ENCODE measurements at places on chromosomes 5 and 9.
A peak's percentile ranks its signal among the peaks of the same experiment; 100 is the strongest.

DNA sequence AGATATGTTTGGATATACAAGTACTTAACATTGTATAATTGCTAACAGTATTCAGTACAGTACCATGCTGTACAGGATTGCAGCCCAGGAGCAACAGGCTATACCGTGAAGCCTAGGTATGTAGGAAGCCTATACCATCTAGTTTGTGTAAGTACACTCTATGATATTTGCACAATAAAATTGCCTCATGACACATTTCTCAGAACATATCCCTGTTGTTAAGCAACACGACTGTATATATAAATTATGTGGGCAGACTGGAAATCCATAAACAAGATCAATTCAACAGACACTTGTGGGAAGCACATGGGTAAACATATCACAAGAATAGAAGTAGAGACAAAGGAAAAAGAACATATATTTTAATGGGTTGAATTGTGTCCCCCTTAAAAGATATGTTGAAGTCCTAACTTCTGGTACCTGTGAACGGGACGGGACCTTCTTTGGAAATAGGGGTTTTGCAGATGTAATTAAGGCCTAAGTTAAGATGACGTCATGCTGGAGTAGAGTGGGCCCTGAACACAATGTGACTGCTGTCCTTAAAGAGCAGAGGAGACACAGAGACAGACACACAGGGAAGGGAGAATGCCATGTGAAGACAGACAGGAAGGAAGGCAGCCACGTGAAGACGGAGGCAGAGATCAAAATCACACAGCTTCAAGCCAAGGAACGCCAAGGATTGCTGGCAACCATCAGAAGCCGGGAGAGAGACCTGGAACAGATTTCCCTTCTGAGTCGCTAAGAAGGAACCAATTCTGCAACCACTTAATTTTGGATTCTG lies 76.3 kb downstream of the SCAI start:
- DNase-seq = peak; percentile 93

DNA sequence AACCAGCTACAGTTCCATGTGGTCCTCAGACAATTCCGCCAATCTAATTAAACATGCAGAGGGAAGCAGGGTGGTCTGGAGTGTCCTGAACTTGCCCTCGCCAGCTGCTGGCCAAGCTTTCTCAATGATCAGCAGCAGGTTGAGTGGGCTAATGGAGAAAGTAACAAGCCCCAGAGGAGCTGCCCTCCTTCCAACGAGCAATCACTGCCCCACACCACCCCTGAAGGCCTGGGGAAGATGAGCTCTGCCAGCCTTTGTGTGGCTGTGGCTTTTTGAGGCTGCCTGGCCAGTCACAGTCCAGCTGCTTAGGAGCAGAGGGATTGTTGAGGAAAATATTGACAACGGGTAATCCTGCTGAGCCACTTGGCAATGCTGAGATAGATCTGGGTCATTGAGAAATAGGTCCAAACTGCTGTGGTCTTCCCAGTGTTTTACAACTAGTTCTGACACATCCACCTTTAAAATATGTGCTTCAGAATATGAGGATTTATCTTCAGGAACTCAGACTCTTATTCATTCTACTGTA lies 107.3 kb downstream of the CD180 start:
- no peak for DNase-seq

GRCh38 chr5:57725658-57726504 lies 243.3 kb upstream of the ACTBL2 start:
- no peak for DNase-seq

DNA sequence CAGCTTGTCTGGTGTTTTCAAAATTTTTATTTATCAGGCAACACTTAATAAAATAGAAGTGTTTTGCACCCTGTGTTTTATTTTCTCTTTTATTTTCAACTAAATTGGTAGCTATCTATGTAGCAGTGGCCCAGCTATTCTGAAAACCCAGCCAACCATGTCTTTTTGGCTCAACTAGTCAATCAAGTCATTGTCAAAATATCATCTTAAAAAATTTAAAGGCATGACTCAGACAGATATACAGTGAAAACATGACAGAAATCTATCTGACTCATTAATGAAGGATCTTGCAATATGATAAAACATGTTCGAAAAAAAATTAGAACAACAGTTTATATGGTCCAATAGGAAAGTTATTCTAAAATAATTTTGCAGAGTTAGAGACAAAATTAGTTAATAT lies 75.1 kb downstream of the HSD17B4 start:
- no peak for DNase-seq

DNA sequence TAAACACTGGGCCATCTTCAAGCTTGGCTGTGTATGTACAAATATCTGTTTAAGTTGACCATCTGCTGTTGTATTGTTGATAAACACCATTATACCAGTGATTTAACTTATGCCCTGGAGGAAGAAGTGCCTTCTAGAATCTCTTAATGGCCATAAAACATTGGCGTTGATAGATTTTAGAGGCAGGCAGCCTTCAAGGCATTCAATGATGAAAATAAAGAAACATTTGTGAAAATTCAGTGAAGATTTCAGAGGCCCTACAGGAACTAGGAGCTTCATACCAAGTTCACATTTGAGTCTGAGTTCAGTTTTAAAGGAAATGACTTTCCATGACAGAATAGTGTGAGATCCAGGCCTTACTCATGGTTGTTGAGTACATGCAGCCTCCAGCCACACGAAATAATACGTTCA lies 52.2 kb downstream of the MAP1B start:
- no peak for DNase-seq

- DNase-seq = no peak
Measured at GRCh38 chr5:159669559-159669958, 246.7 kb upstream of the ADRA1B start.

GRCh38 chr5:54171645-54172384 lies 138.6 kb downstream of the ARL15 start:
- no peak for DNase-seq

GRCh38 chr9:12185856-12186255 lies 507.3 kb upstream of the TYRP1 start:
- DNase-seq = no peak
